ENCODE measurements at places on chromosomes 6 and 20.

GRCh38 chr6:94462231-94462630 is 1042.9 kb upstream of the EPHA7 start:
- no peak for DNase-seq

DNA sequence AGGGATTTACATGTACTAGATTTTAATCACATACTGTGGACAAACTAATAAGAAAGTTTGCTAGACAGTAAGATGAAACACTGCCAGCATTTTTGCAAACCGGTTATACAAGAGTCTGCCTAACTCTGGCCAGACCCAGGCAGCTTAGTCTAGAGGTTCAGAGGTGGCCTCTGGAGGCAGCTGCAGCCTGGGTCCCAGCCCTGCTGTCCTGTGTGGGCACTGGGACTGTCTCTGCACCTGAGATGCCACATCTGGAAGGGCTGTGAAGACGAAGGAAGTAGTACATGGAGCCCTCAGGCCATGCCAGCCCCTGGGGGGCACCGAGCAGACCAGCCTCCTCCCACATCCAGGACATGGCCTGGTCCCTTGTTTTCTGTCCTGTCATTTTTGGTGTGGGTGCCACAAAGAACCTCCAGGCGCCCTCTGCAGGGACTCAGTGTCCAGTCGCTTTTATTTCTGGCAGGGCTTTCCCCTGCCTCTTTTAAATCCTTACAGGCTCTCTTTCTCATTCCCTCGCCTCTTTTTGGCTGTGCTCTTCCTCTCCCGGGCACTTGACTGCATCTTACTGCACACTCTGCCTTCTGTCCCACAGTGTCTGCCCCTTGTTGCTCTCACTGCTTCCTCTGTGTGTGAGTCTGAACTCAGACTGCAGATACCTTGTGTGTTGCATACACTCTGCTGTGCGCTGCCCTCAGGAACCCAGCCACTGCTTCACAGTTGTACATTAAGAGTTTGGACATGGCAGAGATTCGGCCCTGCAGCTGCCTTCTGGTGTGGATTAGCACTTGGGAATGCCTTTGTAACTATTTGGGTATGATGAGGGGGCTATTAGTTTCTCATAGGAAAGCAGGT is 216.7 kb downstream of the ZDHHC14 start:
- peak; percentile 21 for DNase-seq

DNA sequence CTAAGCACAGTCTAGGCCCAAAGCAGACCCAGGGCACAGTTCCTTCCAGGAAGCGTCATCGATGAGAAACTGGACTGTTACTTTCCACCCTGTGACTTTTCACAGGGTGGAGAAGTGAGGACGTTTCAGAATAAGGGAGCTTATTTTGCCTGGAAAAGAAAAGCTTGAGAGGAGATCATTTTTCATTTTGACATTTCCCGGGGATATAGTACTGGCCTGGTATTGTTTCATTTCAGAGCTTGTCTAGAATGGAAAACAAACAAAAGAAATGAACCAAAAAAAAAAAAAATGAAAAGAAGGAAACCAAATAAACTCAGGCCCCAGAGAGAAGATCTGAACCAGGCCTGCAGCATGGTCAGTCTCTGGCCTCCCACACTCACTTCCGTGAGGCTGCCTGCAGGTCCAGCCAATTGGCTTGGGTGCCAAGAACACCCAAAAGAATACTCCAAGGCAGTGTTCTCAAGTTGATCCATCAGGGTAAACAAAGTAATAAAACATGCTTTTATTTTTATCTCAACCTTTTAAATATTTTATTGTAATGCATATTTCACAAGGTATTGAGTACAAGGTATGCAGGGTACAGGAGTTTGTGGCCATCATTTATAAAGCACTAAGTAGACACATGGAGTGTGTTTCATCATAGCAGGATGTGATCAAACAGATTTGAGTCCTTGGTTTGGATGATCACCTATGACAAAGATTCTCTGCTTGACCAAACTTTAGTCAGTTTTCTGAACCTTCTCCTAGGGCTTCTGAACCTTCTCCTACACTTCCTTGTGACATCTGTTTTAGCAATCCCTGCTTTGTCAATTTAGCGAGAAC is 176.9 kb upstream of the GGTLC1 start:
- no peak for DNase-seq

- no peak for DNase-seq
These were observed 84.3 kb upstream of the MAFB start for GRCh38 chr20:40773376-40773775.

- no peak for DNase-seq
These were observed 28.4 kb downstream of the POFUT1 start for GRCh38 chr20:32236048-32236533.

DNA sequence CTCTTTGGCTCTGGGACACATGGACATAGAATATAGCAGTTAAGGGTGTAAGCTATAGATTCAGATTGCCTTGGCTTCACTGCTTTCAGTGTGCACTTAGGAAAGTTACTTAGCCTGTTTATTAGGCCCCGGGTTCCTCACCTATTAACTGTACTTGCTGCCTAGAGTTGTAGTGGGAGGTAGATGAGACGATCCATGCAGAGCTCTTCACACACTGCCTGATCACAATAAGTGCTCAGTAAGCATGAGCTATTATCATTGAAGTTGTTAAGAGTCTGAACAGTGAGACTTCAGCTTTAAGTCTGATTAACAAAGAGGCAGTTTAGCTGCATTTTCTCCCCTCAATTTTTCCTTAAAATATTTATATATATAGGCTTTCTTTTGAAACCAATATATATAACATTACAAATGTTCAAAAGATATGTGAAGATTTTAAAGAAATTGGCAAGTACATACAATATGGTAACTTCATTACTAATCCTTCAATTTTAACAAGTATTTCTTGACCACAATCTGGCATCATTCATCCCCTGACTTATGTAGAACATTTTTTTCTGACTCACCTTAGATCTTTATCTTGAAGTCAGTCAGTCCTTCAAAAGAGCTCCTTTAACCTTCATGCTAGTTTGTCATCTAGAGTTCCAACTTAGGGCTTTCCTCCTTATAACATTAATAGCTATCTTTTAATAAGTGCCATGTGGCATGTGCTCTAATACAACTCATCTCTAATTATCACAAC is 20.5 kb upstream of the SUPT3H start:
- peak; percentile 17 for DNase-seq

DNA sequence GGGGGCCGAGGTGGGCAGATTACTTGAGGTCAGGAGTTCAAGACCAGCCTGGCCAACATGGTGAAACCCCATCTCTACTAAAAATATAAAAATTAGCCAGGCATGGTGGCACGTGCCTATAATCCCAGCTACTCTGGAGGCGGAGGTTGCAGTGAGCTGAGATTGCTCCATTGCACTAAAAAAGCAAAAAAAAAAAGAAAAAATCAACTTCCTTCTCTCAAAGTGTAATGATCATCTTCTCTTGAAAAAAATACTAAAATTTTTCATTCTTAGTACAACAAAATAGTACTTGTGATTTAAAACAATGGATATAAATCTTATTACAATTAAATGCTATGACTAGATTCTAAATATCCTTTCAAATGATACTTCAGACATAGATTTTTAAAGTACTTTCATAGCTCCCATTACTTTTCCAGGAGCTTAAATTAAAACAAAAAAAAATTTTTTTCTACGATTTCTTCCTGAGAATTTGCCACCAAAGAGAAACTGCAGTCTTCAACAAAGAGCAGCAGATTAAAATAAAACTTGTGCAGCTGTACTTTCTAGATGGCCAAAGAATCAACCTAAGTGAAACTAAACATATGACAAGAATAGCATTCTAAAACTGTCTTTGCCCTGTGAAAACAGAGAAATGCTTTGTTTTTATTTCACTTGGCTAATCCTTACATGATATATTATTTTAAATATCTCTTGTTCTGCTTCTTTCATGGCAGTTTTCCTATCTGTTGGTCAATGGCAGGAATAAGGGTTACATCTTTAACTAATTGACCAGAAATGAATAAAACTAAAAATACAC is 75.2 kb downstream of the MAP3K5 start:
- DNase-seq, result no peak

DNA sequence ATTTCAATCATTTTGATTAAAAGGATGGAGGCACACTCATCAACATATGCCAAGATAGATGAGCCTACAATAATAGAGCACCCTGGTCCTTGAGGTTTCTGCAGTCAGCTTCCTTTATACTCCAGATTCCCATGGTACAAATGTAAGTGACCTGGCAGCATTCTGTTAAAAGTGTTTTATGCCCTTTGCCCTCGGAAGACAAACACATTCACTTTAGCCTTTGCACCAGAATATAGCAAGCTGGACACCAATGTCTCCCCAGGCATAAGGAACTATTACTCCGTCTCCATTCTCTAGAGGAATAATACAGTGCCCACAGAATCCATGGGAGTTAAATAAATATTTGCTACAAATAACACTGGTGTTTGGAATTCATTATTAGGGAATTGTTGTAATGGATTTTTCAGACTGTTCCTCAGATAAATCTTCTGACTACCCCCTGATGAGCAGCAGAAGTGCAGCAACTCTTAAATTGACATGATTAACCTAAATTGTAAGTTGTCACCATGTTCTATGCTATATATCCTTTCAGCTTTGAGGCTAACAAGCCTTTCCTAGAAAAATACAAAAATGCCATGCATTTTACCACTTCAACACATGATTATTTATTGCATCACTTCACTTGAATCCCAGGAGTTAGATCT is 340.2 kb downstream of the TBC1D32 start:
- no peak for DNase-seq

DNA sequence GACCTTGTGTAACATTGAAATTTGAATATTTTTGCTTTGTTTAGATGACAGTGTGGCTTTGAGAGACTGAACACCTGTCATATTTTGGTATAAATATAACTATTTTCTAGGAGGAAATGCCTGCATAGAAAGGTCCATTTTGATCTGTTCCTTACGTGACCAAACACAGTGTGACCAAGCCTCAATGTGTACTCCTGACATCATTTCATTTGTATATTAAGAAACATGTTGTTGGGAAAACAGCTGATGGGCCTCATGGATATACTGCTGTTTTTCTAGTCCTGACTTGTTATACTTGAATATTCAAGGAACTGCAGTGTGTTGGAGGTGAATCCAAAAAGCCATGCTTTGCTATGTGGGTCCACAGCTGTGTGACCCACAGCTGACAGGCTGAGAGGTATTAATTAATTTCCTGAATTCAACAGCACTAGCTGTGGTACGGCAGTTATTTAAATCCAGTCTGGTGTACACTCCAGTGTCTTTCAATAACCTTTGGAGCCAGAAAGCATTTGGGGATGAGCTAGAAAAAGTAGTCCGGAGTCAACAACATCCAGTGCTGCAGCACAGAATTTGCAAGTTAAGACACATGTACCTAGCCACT is 18.9 kb downstream of the NCOA7 start:
- DNase-seq, result no peak

GRCh38 chr6:142714951-142715785 is 229.8 kb downstream of the HIVEP2 start:
- DNase-seq, result no peak

DNA sequence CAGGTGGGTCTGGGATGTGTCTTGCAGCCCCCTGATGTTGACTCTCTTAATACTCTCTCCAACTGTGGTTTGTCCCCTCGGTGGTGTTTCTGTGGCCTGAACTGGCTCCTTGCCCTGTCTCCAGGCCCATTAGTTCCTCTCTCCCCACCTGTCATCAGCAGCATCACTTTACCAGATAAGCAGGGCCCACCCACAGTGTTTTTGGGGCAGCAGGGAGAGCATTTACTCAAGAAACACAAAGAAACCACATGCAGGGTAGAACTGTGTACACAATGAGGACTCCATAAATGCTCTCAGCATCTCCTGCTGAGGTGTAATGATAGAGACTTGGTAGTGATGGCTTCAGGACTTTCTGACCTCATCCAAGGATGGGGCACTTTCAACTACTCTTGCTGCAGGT is 20.2 kb upstream of the MRPS18A start:
- DNase-seq, result no peak

GRCh38 chr6:16737925-16738324 is 23.3 kb downstream of the ATXN1 start:
- no peak for DNase-seq
